ENCODE measurements at places on chromosomes 2 and 18.

GRCh38 chr2:7994397-7994951 lies 687.4 kb upstream of the ID2 start:
- DNase-seq = no peak

GRCh38 chr18:39969803-39970494 lies 1985.1 kb upstream of the PIK3C3 start:
- no peak for DNase-seq

DNA sequence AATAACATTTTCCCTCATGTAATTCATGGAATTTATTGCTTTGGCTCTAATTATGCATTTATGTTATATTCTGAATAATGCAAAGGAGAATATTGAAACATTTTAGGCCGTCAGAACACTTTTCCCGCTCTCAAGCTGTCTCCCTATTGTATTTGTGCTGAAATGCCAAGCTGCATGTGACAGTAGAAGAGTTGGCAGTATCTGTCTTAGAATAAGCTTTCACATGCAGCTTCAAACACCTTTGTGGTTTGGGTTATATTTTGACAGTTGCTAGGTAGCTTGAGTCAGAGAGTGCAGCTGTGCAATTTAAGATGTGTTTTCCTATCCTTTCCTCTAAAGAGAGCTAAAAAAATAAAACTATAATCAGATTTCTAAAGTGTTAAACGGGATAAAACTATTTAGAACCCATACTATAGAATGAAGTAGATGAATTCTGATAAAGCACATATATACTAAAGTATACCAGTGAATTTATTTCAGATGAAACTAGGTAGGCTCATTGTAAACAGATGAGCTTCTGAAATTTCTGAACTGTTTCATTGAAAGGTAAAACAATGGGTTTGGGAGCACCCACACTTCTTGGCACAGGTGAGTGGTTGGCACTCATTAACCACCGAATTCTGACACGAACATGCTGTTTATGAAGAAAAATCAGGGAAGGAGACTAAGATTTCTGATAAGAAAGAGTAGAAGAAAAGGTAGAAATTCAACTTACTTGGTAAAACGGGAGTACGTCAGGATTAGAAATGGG lies 43.4 kb downstream of the PLCL1 start:
- DNase-seq = no peak

DNA sequence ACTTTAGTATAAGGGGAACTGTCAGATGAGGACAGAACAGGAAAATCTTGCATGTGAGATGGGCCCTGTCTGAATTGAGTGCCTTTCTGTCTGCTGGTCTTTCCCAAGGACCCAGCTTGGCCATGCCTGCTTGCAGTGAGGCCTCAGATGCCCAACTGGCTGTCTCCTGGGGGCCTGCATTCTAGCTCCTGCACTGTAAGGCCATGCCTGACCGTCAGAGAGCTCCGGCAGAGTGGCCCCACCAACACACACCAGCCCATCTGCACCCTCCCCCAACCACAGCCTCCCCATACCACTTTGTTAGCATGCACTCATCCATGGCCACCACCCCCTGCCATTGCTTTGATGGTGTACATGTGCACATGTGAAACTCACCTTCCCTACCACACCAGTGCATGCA lies 190.4 kb upstream of the RPRM start:
- DNase-seq = no peak

- no peak for DNase-seq
Measured at GRCh38 chr2:133489641-133490410, 78.4 kb downstream of the NCKAP5 start.

GRCh38 chr2:144941743-144942488 lies 422.0 kb upstream of the ZEB2 start:
- DNase-seq = no peak

DNA sequence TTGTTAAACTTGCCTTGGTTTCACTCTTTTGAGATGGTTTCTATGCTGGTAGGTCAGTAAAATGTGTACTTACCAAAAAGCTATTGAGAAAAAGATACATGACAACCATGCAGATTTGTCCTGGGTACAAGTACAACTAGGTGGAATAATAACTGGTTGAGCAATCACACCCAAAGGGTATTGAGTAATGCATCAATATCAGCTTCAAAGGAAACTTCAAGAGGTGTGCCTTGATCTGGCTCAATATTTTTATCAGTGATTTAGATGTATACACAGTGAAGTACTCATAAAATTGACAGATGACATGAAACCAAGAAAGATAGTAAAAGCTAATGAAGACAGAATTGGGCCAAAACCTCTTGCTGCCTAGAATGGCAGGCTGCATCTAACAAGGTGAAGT lies 21.7 kb upstream of the GALNT1 start:
- DNase-seq = no peak
